ENCODE measurements at places on chromosomes 7 and 10. TPM values are rescaled to one million over a fixed set of nuclear protein-coding genes. Genes with fewer than 3 reads are reported as not detected.
A peak's percentile ranks its signal among the peaks of the same experiment; 100 is the strongest.

- H3K4me3 ChIP-seq, result no peak overlapping the region
- H3K27me3 ChIP-seq, result no peaks in the 10 kb centered on the region
- DNase-seq, result no peak
- H3K4me1 ChIP-seq, result no peaks in the 10 kb centered on the region
- no peaks in the 10 kb centered on the region for H3K36me3 ChIP-seq
- no peak overlapping the region for H3K27ac ChIP-seq
These were observed 51.6 kb upstream of the AQP1 start for GRCh38 chr7:30859940-30860496.

GRCh38 chr10:133179651-133180050 is 19.6 kb downstream of the KNDC1 start:
- H3K4me3 ChIP-seq, result no peak overlapping the region
- no peaks in the 10 kb centered on the region for H3K36me3 ChIP-seq
- no peaks in the 10 kb centered on the region for H3K4me1 ChIP-seq

GRCh38 chr10:5890452-5890915 is 441 bp downstream of the FBH1 start:
- peak overlapping the region; percentile 79 for H3K27ac ChIP-seq
- peaks cover 39% of the 10 kb centered on the region for H3K4me1 ChIP-seq
- peak; percentile 14 for DNase-seq
- H3K4me3 ChIP-seq, result peak overlapping the region; percentile 71

DNA sequence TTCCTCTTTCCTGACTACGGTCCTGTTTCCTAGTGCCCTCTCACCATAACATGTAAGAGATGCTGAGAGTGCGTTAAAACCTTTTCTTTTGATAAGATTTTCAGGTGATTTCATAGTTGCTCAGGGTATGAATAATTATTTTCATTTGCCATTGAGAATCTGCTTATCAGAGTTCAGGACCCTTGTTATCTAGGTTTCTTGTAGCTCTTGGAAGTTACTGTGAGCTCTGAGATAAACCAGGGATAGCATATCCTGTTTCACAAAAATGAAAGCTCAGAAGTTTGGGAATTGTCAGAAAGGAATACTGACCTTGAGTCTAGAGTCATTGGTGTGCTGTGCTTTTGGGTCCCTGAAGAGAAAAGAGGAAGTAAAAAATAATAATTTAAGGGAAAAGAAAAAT is 76.8 kb upstream of the PRKG1 start:
- H3K4me3 ChIP-seq, result no peak overlapping the region
- peaks cover 11% of the 10 kb centered on the region for H3K27me3 ChIP-seq
- no peak overlapping the region for H3K27ac ChIP-seq
- H3K4me1 ChIP-seq, result no peaks in the 10 kb centered on the region
- no peaks in the 10 kb centered on the region for H3K36me3 ChIP-seq
- no peak for DNase-seq

- H3K4me3 ChIP-seq, result no peak overlapping the region
- no peaks in the 10 kb centered on the region for H3K27me3 ChIP-seq
- no peaks in the 10 kb centered on the region for H3K36me3 ChIP-seq
- no peak for DNase-seq
These were observed 107.0 kb downstream of the ELFN1 start for GRCh38 chr7:1777122-1777521.

DNA sequence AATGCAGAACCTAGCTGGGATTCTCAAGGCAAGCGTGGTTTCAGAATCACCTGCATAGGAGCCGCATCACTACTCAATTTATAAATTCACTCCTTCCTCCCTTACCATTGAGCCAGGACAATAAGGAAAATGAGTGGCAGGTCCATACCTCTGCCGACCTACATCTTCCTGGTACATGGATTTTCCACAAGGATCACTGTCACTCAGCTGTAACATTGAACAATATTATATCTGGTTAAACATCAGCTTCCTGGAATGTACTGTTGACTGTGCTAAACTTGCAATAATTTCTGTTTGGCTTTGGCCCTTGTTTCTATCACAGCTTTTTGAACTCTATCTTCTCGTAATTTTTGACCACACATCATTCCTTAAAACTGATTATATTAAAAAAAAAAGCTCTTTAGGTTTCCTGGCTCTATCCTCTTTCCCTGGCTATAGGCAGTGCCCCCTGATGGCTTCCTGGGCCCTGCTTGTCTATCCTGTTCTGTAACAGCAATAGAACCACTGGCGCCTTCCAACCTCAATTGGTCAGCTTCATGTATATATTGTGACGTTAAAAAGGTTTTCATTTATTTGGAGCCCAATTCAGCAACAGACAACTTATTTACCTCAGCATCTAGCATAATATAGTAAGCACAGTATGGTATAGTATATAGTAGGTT is 59.2 kb downstream of the RNLS start:
- DNase-seq, result no peak
- H3K4me1 ChIP-seq, result no peaks in the 10 kb centered on the region
- no peaks in the 10 kb centered on the region for H3K36me3 ChIP-seq
- no peak overlapping the region for H3K27ac ChIP-seq
- no peak overlapping the region for H3K4me3 ChIP-seq

DNA sequence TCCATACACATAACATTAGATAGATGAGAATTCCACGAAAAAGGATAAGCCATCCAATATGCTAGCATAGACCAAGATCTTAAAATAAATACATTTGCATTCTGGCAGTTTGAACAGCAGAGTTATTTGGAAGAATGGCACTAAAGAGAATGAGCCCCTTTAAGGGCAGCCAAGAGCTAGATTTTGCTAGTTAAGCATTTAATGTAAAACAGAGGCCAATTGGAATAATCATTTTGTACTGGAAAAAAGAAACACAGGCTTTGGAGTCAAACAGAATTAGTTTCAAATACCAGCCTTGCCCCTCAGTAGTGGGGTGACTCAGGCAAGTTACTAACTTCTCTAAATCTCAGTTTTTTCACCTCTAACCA is 56.2 kb downstream of the LRRTM3 start:
- H3K27me3 ChIP-seq, result no peaks in the 10 kb centered on the region
- H3K4me3 ChIP-seq, result no peak overlapping the region
- no peak overlapping the region for H3K27ac ChIP-seq
- no peak for DNase-seq
- no peaks in the 10 kb centered on the region for H3K4me1 ChIP-seq

GRCh38 chr10:50648089-50648934 is 24.6 kb upstream of the SGMS1 start:
- no peak overlapping the region for H3K27ac ChIP-seq
- H3K27me3 ChIP-seq, result no peaks in the 10 kb centered on the region
- no peaks in the 10 kb centered on the region for H3K36me3 ChIP-seq
- DNase-seq, result no peak
- H3K4me1 ChIP-seq, result peaks cover 7% of the 10 kb centered on the region

DNA sequence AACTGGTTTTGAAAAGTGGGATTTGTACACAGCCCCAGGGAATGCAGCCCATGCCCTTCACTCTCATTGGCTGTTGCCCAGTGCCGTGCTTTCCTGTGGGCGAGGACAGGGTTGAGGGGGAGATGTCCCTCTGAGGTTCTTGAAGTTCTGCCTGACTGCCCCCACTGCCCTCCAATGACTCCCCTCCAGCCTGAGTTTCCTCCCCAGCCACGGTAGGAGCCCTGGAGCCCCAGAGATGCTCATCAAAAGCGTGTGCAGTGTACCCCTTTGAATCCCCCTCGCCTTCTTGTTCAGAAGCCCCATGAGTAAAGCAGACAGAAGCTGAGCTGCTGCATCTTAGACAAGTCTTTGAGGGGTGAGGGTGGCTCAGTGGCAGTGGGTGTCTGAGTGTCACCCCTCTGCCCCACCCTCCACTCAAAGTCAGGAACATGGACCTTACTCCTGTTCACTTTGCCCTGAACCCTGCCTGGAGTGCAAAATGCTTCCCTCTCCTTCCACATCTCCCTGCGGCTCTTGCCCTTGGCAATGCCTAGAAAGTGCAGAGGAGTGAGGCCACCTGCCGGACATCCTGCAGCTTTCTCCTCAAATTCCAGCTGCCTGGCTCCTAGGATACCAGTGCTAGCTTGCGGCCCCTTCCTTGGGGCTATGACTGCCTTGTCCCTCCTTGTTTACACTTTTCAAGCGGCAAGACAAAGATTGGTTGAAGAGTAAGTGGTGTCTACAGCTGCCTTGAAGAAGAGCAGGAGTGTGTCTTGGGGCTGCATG is 19.9 kb downstream of the FAM241B start:
- no peak overlapping the region for H3K4me3 ChIP-seq
- H3K27ac ChIP-seq, result no peak overlapping the region
- H3K4me1 ChIP-seq, result peaks cover 18% of the 10 kb centered on the region
- H3K36me3 ChIP-seq, result no peaks in the 10 kb centered on the region
- no peak for DNase-seq
- no peaks in the 10 kb centered on the region for H3K27me3 ChIP-seq

DNA sequence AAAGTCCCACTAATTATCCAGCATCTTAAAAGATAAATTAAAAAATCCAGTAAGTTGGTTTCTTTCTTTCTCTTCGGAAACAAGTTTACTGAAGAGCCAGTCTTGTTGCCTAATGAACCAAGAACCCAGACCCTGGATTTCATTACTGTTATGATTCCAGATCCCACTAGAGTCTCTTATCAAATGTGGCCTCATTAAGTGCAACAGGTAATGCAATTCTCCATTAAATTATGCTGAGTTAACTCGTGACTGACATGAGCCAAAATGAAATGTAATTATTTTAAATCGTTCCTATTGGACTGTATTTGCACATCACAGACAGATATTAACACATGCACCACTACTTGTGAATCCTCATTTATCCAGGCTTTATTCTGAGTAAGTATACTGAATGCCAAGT is 115.6 kb downstream of the NXPH1 start:
- H3K4me1 ChIP-seq, result no peaks in the 10 kb centered on the region
- no peak for DNase-seq
- no peaks in the 10 kb centered on the region for H3K27me3 ChIP-seq
- no peak overlapping the region for H3K4me3 ChIP-seq
- H3K36me3 ChIP-seq, result no peaks in the 10 kb centered on the region

- DNase-seq, result no peak
- H3K27ac ChIP-seq, result no peak overlapping the region
- no peak overlapping the region for H3K4me3 ChIP-seq
- H3K36me3 ChIP-seq, result no peaks in the 10 kb centered on the region
- H3K4me1 ChIP-seq, result no peaks in the 10 kb centered on the region
These were observed 545.5 kb upstream of the FOXK1 start for GRCh38 chr7:4136501-4137110.

DNA sequence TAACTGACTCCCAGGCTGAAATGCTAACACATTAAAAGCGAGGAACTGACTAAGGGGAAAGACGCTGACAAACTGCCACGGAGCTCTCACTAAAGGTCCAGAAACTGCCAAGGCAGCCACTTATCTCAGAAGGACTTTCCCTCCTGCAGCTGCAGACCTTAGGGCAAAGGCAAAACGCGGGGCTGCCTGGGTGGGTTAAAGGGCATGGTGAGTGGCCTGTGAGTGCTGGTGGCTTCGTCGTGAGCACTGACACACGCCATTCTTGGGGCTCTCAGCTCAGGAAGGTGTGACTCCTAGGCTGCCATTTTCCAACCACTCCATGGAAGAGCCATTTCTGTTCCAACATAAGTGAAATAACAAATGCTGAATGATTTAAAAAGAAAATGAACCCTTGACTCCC is 232.5 kb downstream of the COBL start:
- no peaks in the 10 kb centered on the region for H3K27me3 ChIP-seq
- no peak for DNase-seq
- H3K4me1 ChIP-seq, result no peaks in the 10 kb centered on the region
- H3K36me3 ChIP-seq, result no peaks in the 10 kb centered on the region

DNA sequence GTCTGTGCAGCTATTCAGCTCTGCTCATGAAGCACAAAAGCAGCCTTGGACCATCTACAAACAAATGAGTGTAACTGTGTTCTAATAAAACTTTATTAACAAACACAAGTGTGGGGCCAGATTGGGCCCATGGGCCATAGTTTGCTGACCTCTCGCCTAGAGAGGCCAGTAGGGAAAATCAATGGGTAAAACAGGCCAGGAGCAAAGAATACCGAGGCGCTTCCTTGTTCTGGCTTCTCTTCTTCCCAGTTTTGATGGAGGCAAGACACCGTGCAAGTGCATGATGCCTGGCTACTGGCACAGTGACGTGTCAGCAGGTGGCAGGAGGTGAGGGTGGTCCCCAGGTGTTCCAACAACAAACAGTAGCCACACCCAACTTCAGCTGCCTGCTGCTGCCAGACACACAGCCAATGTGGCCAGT is 94.3 kb upstream of the SDK1 start:
- no peak overlapping the region for H3K4me3 ChIP-seq
- no peak overlapping the region for H3K27ac ChIP-seq
- no peaks in the 10 kb centered on the region for H3K36me3 ChIP-seq
- DNase-seq, result no peak
- no peaks in the 10 kb centered on the region for H3K27me3 ChIP-seq

- H3K27ac ChIP-seq, result no peak overlapping the region
- H3K4me1 ChIP-seq, result peaks cover 4% of the 10 kb centered on the region
- no peak for DNase-seq
These were observed 325.5 kb upstream of the C7orf33 start for GRCh38 chr7:148264933-148265557.

DNA sequence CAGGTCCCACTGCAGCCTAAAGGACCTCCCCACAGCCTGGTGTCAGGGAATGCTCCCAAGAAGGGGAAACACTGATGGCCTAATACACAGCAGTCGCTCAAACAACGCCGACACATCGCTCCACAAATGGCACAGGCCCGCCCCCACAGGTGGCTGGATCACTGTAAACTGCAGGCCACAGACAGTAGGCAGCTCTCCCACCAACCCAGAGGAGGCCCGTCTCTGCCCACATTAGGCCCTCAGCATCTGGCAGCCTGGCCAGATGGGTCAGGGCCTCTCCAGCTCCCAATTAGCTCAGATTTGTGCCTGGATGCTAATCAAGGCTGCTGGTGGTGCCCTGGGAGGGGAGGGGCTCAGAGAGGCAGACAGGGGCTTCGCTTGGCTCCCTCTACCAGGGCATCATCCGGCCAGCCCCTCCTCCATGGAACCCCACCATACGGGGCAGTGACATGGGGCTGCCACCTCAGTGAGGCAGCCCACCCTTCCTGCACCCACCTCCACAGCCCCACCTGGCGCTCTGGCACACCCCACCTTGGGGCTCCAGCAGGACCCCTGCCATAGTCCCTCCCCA is 42.7 kb downstream of the CAMK2B start:
- no peak for DNase-seq
- H3K4me1 ChIP-seq, result no peaks in the 10 kb centered on the region
- H3K36me3 ChIP-seq, result no peaks in the 10 kb centered on the region
- H3K27me3 ChIP-seq, result no peaks in the 10 kb centered on the region
- no peak overlapping the region for H3K27ac ChIP-seq
- no peak overlapping the region for H3K4me3 ChIP-seq

DNA sequence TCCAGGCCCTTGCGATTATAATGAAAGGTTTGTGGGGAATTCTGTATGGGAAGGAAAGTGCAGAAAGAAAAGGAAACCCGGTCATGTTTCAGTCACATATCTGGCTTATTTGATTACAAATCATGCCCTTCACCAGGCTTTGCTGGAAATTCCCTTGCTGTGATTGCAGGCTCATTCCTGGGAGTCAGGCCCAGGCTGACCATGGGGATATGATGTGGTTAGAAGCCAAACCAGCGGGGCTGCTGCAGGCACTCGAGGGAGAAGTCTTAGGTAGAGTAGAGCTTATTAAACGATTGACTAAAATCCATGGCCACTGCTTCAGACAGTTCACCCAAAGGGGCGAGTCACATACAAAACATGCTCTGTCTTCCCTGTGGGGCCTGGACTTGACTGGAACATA is 16.2 kb downstream of the PKD1L1 start:
- DNase-seq, result no peak
- no peak overlapping the region for H3K4me3 ChIP-seq
- no peaks in the 10 kb centered on the region for H3K27me3 ChIP-seq
- no peaks in the 10 kb centered on the region for H3K4me1 ChIP-seq

The GBX1 gene
- total RNA-seq, result not detected

The IDI2 gene
- not detected for total RNA-seq

The TUBAL3 gene
- not detected for total RNA-seq

The MYO1G gene
- 92.9 TPM for total RNA-seq

The TMEM26 gene
- not detected for total RNA-seq

The CRYGN gene
- total RNA-seq, result not detected

The CYP26C1 gene
- 0.20 TPM for total RNA-seq

Measured in CD4-positive, alpha-beta memory T cell (primary cell).